ENCODE measurements at places on chromosomes 4 and X. TPM values are rescaled to one million over a fixed set of nuclear protein-coding genes. Genes with fewer than 3 reads are reported as not detected.

- no peak for DNase-seq
These were observed 109.6 kb downstream of the SHROOM4 start for GRCh38 chrX:50704360-50704759.

DNA sequence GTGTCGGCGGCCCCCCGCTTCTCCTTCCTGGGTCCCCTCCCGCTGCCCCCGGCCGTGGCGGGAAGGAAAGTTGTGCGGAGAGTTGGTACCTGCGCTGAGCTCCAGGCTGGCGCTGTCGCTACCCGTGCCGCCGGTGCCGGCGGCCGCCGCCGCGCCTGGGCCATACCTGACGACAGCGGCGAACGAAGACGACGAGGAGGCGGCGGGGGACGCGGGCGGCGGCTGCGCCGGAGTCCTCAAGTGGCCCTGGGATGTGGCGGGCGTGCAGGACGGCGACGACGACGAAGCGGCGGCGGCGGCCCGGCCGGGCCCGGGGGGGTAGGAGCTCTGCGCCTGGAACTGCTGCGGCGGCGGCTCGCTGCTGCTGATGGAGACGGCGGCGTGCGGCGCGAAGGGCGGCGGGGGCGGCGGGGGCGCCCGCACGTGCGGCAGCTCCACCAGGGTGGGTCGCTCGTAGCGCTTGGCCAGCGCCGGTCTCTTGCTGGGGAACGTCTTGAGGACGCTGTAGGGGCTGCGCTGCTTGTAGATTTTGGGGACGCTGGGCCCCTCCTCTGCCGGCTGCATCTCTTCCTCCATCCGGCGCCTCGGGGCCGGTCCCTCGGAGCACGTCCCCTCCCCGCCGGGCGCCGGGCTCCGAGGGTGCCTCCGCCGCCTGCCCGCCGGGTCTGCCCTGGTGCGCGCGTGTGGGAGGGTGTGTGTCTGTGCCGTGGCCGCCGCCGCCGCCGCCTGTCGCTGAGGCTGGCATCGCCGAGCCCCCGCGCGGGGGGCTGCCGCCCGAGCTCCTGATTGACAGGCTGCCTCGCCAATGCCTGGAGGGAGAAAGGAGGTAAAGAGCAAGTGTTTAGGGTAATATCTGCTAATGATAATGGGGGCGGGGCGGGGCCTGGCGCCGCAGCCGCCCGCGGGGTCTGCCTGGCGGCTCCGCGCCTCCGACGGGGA, 618 bp downstream of the BEND4 start:
- DNase-seq, result no peak

The UGT2B10 gene
- not detected for total RNA-seq

The CTAG1A gene
- not detected for total RNA-seq

DNA sequence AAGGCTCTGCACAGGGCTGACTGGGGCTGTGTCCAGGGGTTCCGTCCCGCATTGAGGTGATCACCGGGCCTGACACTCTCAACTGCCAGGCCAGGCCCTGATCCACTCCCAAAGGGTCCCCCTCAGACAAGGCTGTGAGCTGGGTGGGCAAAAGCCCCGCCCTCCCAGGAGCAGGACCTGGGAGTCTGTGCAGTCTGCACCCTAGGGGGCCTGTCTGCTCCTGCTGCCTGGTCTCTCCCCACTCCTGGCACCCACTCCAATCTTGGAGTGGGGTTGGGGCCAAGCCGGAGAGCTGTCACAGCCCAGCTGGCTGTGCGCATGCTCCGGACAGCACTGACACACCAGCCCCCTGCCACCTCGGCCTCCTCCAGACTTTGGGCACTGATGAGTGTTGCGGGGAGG, 9.4 kb upstream of the SPP1 start:
- DNase-seq, result no peak

DNA sequence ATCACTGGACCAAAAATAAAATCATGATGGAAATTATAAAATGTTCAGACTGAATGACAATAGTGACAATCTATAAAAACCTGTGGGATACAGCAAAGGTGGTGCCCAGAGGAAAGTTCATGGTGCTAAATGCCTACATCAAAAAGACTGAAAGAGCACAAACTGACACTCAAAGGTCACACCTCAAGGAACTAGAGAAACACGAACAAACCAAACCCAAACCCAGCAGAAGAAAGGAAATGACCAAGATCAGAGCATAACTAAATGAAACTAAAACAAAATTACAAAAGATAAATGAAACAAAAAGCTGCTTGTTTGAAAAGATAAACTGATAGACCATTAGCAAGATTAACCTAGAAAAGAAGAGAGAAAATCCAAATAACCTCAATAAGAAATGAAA, 78.7 kb downstream of the ANAPC10 start:
- DNase-seq, result no peak
